Tongue (tissue), 3 donors: ENCODE measurements at places on chromosomes 5 and 9. TPM values are rescaled to one million over a fixed set of nuclear protein-coding genes. Genes with fewer than 3 reads are reported as not detected.

Gene OR13C5
- not detected for total RNA-seq

Gene PTGES
- 7.5 TPM for total RNA-seq

Gene SMIM33
- total RNA-seq = not detected

Gene ARAP3
- total RNA-seq = 10.9 TPM

Gene BARHL1
- total RNA-seq = not detected

Gene SOX30
- 0.10 TPM for total RNA-seq

Gene LEAP2
- total RNA-seq = 2.3 TPM

Gene SELENOP
- total RNA-seq = 185 TPM
